ENCODE measurements at places on chromosomes 1 and 21.

GRCh38 chr1:2539312-2539907 lies 9.3 kb upstream of the HES5 start:
- DNase-seq = no peak

GRCh38 chr1:14168326-14169063 lies 430.0 kb upstream of the KAZN start:
- DNase-seq = no peak

DNA sequence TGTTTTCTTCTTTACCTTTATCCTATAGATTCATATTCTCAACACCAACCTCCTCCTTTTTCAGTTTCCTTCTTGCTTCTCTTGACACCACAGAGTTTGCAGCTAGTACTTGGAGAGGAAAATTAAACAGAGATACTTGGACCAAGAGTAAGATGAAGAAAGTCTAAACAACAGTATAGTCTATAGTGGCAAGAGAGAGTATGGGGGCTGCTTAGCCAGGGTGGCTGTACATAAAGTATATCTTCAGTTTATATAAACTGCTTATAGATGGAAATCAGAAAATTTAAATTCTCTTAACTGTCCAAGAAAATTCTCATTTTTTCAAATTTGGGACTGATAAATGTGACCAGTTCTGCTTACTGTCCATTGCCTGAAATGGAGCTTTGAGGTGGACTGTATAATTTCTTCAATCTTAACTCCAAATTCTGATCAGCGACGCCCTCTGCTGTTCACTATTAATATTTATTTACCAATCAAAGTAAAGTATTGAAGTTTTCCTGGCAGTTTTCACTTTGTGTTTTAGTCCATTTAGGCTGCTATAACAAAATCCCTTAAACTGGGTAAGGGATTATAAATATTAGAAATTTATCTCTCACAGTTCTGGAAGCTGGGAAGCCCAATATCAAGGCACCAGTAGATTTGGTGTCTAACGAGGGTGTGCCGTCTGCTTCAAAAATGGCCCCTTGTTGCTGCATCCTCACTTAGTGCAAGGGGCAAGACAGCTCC lies 14.8 kb upstream of the METTL18 start:
- DNase-seq = peak; percentile 8

- no peak for DNase-seq
Observed at GRCh38 chr1:119115311-119115710, 25.1 kb downstream of the WARS2 start.

GRCh38 chr1:184896000-184896399 lies 78.3 kb downstream of the NIBAN1 start:
- no peak for DNase-seq

DNA sequence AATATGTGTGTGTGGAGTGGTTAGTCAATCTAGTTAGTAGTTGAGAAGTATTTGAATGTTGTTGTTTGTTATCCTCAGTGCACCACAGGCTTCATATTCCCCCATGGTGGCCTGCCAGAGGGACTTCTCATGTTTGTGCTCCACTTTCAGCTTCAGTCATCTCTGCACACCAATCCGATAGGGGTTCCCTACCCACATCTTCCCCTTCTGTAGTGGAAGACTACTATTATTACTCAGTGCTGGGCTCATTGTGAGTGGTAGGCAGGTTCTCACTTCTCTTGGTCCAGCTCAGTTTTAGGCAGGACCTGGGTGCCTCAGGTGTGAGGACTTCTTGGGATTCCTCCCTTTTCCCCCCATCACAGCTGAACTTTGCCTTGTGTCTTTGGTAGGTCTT lies 14.2 kb downstream of the MT1HL1 start:
- DNase-seq = no peak

GRCh38 chr1:34331020-34331926 lies 154.6 kb downstream of the C1orf94 start:
- no peak for DNase-seq

- no peak for DNase-seq
Observed at GRCh38 chr1:94982398-94982797, 55.5 kb upstream of the CNN3 start.

GRCh38 chr1:159141584-159142390 lies 29.6 kb upstream of the CADM3 start:
- no peak for DNase-seq

DNA sequence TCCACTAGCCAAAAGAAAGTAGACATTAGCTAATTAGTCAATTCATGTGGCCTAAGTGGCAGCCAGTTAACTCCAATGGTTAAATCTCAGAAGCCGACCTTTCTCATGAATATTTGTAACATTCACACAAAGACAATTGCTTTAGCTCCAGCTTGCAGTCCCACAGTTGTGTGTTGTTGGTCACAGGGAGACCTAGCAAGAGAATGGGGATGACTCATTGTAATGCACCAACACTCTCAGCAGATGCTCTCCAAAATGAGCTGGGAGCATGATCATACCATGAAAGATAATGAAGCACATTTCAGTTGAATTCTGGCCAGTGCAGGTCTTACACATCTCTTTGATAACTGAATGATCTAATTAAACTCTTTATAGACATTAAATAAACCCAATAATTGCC lies 160.4 kb downstream of the HLX start:
- no peak for DNase-seq

GRCh38 chr1:188394677-188395076 lies 1565.9 kb downstream of the PLA2G4A start:
- DNase-seq = no peak

- no peak for DNase-seq
Observed at GRCh38 chr1:32334274-32334861, 1.7 kb downstream of the MARCKSL1 start.

GRCh38 chr1:1534401-1535154 lies 5.8 kb downstream of the TMEM240 start:
- DNase-seq = no peak

DNA sequence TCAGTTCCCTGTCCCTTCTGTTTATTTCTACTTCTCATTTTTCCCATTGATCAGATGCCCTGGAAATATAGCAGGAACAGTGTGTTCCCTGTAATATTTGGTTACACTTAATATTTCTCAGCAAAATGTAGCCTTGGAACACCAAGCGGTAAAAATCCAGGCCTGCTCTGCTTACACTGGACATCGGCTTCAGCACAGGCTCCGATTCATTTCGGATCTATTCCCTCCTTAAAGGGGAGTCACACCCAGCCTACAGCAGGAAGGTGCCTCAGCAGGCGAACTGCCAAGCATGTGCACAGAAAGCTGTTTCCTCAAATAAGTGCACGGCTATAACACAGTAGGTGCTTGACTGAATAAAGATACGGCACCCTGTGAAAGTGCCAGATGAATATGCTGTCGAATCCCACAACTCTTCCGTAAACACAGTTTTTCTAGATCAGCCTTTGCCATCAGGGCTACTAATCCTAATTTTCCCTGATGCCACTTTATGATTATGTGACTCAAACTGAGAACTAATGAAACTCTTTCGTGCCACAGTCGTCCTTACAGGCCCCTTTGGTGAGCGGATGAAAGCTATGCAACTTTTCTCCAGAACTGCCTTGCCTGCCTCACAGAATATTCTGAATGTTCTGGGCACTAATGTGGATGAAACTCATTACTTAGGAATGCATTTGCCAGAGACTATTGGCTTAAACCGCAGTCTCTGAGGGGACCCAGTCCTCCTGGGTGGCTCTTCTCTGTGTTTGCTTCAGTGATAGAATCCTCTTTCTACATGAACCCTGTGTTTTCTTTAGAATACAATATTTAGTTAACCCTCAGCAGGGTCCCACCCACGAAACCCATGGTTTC lies 275.5 kb upstream of the RUNX1 start:
- no peak for DNase-seq

GRCh38 chr1:229778794-229779193 lies 152.7 kb downstream of the URB2 start:
- no peak for DNase-seq

GRCh38 chr1:59506952-59507351 lies 210.1 kb downstream of the FGGY start:
- no peak for DNase-seq

DNA sequence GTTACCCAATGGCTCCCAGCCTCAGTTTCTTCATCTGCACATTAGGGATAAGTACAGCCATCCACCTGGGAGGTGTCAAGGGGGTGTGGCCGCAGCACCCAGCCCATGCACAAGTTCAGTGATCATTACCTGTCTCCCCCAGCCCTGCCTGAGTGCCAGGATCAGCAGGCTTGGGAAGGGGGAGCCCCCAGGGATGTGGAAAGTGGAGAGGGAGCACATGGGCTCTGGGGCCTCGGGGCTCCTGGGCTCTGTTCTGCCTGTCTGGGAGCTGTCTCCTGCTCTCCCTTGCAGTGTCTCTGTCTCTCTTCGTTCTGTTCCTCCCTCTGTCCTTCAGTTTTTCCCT lies 10.8 kb upstream of the PADI1 start:
- no peak for DNase-seq

GRCh38 chr1:219324629-219325367 lies 151.1 kb downstream of the LYPLAL1 start:
- no peak for DNase-seq

GRCh38 chr1:42957880-42958487 lies 684 bp downstream of the SLC2A1 start:
- peak; percentile 50 for DNase-seq

DNA sequence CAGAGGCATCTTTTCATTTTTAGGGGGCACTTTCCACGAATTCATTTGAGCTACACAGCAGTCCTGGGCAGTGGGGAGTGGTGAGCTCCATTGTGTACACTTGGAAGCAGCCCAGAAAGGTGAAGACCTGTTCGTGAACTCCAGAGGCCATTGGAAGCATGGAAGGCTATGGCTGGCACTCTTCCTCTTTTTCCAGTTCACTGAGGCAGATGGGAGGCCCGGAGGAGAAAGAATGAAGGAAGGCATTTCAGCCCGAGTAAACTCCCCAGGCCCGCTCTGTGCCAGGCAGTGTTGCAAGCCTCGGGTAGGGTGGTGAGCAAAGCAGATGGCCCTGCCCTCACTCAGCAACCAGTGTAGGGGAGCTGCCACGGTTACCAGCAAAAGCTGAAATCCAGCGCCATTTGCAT lies 673 bp upstream of the DHCR24 start:
- no peak for DNase-seq

- no peak for DNase-seq
Observed at GRCh38 chr1:20147846-20148570, 8.9 kb downstream of the PLA2G2F start.

DNA sequence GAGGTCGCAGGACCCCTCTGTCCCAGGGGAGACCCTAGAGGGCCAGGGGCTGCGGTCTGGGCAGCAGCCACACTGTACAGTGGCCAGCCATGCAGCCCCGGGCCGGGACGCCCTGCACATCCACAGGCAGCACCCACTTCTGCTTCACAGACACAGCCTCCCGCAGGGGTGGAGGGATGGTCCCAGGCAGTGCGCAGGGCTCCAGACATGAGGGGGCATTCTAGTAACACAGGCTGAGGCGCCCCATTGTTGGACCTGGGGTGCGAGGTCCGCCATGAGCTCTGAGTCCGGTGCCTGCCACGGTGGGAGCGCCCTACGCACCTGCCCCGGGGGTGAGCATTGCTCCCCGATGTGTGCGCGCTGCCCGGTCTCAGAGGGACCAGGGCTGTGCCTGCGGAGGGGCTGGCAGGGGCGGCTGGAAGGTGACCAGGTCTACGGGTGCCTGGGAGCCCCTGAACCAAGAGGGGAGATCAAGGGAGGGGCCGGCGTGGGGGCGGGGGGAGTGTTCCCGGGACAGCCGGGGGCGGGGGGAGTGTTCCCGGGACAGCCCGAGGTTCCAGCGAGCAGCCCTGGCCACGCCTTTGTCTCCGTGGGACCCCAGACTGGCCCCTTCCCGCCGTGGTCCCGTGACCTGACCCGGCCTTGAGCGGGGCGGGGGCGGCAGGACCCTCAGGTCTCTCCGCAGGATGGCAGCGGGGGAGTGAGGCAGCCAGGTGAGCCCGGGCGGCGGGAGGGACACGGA lies 4.5 kb downstream of the MMEL1 start:
- no peak for DNase-seq

DNA sequence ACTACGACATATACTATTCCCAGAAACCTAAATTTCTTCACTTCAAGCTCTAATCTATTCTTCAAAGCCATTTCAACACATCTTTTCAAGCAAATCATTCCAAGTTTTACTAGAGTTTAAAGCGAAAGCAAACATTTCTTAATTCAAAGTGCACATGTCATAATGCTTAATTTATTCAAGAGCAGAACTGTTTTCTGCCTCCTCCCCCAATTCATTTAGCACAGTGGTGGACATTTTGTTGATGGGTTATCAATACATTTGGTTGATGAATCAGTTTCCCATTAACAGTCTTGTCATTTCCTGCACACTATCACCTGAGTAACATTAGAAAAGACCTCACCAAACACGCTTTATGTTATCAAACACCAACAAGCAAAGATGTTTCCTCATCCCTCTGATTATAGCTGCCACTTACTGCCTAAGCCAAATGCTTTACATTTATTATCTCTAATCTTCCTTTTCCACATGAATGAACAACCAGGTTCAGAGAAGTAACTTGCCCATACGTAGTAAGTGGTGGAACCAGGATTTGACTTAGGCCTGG lies 2.0 kb downstream of the SRSF4 start:
- DNase-seq = no peak

GRCh38 chr21:32135401-32136363 lies 143.2 kb downstream of the MIS18A start:
- no peak for DNase-seq

- DNase-seq = no peak
Observed at GRCh38 chr1:12166834-12167492, at the start of gene TNFRSF1B. Gene TNFRSF1B (plus strand): TSS chr1:12166991. CDS start chr1:12167092, 101 bp downstream.

GRCh38 chr1:21814241-21814918 lies 2.3 kb downstream of the LDLRAD2 start:
- DNase-seq = no peak

DNA sequence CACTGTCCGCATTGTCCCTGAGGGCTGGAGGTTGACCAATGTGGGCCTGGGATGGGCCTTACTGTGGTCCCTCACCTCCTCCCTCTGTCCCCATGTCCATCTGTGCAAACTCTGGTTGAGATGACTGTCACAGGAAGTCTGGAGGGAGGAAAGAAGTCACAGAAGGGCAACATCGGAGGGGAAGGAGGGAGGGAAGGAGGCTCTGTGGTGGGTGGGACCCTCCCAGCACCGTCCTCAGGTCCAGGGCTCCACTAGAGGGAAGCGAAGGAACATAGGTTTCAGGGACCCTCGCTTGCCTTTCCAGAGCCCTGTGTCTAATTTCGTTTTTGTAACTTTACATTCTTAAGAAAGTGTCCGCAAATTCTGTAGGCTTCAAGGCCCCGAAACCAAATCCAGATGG lies 111.3 kb upstream of the SLC44A3 start:
- DNase-seq = no peak

GRCh38 chr1:94109478-94109877 lies 11.5 kb downstream of the ABCA4 start:
- DNase-seq = no peak

DNA sequence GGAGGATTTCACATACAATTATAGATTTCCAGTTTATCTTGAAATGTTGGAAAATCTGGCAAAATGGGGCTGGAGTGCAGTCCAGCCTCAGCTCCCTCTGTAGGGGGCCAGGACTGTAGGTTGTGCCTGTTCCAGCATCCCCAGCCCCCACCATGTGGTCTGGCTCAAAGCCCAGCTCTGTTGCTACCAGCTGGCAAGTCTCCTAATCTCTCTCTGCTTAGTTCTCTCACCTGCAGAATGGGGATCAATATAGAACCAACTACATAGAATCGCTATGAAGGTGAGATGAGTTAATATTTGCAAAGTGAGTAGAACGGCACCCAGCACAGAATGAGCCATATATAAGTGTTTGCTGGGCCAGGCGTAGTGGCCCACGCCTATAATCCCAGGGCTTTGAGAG lies 50.0 kb upstream of the TARDBP start:
- DNase-seq = peak; percentile 62
